Stimulated activated CD4-positive, alpha-beta T cell treated with anti-CD3 and anti-CD28 coated beads, Interleukin-15, amount 100 ng/mL, for 1 hour (primary cell): ENCODE measurements at places on chromosomes 16 and 17.

DNA sequence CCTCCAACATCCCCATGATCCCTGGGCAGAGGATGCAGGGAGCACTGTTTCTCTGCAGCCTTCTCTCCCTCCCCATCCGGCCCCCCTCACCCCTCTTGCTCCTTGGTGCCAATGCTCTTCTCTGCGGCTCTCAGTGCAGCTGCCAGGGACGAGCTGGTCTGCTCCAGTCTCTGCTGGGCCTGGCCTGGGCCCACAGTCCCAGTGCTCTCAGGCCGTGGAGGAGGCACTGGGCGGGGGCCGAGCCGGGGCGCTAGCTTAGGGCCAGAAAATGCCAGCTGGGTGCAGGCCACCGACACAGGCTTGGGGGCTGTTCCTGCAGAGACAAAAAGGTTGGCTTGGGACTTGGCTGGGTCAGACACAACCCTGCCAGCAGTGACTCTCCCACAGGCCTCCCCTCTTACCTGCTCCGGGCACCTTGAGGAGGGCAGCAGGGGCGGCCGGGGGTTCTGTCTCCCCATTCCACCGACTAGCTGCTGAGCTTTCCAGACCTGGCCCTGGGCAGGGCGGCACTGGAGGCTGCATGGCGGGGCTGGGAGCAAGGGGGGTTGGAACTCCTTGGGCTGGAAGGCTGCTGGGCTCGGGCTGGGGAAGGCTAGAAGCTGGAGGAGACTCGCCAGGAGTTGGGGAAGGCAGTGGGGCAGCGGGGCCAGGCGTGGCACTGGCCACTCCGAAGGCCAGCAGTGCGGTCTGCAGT lies 13.8 kb downstream of the CASKIN2 start:
- DNase-seq = no peak

DNA sequence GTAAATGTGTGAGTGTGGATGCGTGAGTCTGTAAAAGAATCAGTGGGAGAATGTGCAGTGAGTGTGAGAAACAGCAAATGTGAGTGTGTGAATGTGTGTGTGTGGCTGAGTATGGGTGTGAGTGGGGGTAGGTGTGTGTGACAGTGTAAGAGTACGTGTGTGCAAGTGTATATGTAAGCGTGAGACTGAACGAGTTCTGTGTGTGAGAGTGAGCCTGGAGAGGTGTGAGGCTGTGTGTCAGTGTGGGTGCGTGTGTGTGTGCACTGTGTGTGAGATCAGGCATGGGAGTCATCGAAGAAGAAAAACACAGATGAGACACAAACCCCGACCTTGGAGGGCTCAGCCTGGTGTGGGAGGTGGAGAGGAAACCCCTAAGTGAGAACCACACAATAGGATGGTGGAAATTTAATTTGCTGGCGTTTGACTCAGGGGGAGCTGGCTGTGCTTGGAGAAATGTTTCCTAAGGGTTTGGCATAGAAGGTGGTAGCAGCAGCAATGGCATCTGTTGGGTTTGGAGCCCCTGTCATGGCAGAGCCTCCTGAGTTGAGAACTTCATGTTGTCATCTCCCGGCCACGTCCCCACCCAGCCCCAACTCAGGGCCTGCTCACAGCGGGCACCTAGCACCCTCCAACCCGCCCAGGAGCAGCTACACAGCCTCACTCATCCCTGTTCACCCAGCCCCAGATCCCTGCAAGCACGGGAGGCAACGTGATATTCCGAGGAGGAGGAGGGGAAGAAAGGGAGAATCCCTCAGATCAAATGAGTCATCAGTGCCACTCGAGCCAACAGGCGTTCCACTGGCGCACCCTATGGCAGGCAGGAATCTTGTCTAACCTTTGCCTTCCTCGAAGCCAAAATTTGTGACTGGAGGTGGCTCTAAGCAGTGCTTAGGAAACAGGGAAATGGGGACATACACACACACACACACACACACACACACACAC lies 14.3 kb upstream of the NUBP1 start:
- DNase-seq = no peak

- no peak for DNase-seq
Observed at GRCh38 chr16:88500255-88500661, 47.2 kb downstream of the ZFPM1 start.

DNA sequence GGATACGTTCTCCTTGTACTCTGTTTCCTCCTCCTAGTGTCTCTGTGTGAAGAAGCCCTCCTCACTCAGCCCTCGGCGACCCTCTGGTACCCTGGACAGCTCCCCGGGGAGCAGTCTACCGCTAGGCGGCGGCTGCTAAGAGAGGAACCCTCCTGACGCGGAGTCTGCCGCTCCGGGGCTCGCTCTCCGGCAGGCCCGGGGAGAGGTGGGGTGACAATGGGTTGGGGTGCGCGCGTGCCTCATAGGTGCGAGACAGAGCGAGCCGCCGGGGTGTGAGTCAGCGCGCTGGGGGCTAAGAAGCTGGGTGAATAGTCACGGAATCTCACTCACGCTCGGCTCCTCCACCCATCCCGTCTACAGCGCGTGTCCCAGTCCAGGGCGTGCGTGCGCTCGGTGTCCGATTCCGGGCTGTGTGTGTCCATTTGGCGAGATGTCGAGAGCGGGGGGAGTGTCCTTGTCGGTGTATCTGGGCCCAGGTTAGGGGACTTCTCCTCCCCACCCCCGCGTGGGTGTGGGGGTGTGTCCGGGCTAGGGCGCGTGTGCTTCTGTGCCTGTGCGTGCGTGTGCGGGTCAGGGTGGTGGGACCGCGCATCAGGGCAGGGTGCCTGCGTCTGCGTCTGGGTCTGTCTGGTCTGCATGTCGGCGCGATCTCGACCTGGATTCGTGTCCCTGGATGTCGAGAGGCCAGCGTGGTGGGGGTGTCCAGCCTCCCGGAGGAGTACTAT lies 577 bp upstream of the HS3ST2 start:
- DNase-seq = no peak
